ENCODE measurements at places on chromosomes 1 and 21. TPM values are rescaled to one million over a fixed set of nuclear protein-coding genes. Genes with fewer than 3 reads are reported as not detected.

- DNase-seq = peak; percentile 29
These were observed 23.3 kb downstream of the CYP2J2 start for GRCh38 chr1:59903141-59903754.

DNA sequence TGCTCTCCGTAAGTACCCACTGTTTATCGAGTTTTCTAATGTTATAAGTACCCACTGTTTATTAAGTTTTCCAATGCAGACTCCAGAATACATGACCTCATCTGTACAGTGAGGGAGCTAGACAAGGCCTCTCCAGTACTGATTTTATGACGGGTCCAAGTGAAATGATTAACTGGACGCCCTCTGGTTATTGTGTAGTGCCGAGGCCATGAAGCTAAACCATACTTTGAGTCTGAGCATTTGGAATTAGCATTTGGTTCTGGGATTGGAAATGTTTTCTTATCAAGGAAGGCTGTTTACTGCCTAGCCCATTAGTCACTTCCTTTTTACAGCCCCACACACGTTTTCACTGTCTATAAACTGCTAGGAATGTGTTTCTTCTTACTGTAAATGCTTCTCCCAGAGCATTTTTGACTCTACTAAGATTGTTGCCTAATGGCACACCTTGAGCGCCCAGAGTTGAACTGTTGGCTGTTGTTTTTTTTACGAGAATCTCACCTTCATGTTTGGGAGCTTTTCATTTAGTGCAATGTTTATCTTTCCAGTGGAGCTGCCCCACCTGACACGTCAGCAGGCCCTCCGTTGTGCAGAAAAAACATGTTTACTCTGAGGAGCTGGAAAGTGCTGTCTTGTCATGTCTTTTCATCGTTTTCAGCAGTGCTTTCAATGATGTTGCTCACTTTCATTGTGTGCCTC is 26.9 kb downstream of the SPATA46 start:
- DNase-seq = no peak

- no peak for DNase-seq
These were observed 523.2 kb downstream of the MATN1 start for GRCh38 chr1:30200161-30200560.

DNA sequence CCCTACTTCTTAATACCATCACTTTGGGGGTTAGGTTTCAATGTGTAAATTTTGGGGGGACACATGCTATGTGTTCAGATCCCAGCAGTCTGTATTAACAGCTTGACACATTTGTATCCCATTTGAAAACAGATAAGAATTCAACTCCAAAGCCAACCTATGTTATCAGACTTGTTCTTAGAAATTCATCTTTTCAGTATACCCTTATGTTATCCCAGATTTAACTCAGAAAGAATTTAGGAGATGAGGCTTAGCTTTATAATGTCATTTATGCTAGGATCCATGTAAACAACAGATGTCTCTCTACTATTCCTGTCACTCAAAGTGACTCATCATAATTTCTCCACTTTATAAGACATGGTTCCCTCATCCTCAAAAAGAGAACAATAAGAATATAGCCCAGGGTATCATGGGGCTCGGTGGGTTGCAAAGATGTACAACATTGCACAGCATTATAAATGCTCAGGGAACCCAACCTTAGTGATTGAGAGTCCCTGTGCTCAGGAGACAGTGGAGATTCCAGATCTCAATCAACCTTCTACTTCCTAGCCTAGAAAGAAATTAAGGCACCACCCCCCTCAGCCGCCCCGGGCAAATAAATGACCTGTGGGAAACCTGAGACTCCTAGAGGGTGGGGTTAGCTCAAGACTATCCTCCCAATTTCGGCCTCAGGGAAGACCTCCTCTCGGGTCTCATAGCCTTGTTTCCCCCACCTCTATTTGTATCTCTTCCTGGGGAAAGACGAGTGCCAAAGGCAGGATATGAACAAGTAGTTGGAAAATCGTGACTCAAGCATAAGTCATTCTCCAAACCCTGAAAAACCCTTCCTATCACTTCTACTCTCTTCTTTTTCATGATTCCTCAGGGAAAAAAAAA is 265.1 kb upstream of the CAMK1G start:
- no peak for DNase-seq

- peak; percentile 19 for DNase-seq
These were observed 67.5 kb upstream of the RNPC3 start for GRCh38 chr1:103457886-103458455.

- DNase-seq = no peak
These were observed 27.5 kb downstream of the COA6 start for GRCh38 chr1:234400773-234401172.

DNA sequence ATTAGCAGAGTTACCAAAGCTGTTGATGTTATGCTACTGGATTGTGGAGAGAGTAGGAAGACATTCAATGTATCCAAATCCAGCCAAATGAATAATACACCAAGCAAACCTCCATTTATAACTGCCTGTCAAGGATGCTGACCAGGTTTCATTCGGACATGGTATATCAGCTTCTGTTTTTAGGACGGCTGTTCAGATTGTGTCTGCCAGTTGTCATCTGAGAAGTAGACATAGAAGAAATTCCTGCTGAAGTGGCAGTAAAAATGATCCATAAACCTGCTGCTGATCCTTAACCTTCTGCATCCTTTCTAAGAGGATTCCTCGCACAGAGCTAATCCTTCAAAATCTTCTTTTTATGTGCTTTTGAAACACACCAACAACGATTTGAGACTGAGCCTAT is 663.6 kb upstream of the PLXNA2 start:
- no peak for DNase-seq

DNA sequence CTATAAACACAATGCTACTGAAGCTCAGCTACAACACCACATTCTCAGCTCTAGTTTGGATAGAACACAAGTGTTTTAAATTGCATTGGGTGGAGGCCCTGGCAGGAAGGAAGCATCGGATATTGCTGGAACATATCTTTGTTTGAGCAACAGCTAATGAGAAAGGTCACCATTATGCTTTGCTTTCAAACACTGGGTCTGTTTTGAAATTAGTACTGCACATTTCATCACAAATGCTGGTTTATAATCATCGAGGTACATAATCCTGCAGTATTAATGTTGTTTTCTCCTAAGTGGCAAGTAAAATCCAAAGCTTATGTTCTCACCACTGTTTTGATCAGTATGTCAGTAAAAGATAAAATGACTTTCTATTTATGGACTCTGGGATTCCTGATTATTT is 61.5 kb upstream of the ARHGAP29 start:
- DNase-seq = peak; percentile 76

- DNase-seq = peak; percentile 61
These were observed 30.5 kb downstream of the ZBTB8OS start for GRCh38 chr1:32619701-32620485.

GRCh38 chr1:199163267-199163666 is 524.4 kb downstream of the PTPRC start:
- DNase-seq = peak; percentile 63

- DNase-seq = no peak
These were observed 120.6 kb downstream of the DNM3 start for GRCh38 chr1:171961861-171962260.

GRCh38 chr1:107623431-107623830 is 341.5 kb downstream of the VAV3 start:
- no peak for DNase-seq

DNA sequence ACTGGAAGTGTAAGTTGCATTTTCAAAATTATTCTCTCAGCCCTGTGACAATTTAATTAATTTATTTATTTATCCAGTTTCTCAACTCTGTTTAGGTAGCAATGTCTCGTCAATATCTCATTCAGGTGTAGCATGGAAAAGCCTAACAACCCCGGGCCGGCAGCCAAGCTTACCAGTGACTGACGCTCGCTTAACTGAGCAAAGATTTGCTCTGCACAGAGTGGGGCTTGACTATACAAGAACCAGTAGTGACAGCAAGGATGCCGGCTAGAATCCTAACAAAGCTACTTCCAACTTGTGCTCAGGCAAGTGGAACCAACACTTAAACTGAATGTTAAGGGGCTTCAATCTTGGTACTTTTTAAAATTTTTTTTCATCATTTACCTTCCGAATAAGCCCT is 80.9 kb upstream of the ESRRG start:
- DNase-seq = no peak

GRCh38 chr1:111110197-111110899 is 29.5 kb downstream of the DRAM2 start:
- DNase-seq = no peak

DNA sequence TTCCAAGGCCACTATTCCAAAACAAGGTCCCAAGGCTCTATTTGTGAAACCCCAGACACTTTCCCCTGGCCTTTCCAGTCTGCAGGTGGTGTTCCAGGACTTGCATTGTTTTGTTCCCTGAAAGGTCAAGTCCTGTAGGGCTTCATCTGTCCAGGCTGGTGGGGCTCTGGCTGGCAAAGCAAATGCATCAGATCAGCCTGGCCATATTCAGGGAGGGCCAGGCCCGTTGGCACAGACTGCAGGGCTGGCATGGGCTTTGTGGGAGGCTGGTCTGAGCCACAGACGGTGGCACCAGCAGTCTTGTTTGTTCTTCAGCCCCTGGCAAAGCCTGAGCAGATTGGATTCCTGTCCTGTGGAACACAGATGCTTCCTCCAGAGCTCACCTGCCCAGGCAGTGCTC is 93.0 kb downstream of the SPATA46 start:
- DNase-seq = no peak

DNA sequence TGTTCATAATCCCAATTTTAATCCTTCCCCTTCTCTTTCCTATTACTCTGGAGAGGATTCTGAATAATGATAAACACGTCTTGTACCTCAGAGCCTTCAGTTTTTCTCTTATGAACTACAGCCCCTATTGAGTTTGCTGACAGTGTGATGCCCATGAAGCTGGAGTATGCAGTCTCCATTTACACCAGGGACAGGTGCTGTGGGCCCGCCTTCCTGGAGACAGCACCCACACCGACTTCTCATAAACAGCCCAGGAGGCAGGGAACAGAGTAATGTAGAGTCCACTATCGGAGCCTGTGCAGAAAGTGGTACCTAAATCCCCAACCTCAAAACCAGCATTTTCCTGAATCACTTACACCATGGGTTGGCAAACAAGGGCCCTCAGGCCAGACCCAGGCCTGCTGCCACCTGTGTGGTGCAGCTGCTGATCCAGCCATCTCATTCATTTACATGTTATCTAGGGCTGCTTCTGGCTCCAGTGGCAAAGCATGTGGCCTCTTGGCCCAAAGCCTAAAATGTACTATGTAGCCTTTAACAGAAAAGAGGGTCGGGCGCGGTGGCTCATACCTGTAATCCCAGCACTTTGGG is 95.1 kb upstream of the KRTAP19-8 start:
- DNase-seq = no peak

GRCh38 chr1:177849130-177849529 is 120.7 kb downstream of the SEC16B start:
- DNase-seq = no peak

GRCh38 chr1:112872551-112872962 is 83.4 kb downstream of the SLC16A1 start:
- DNase-seq = no peak

- no peak for DNase-seq
These were observed 645.6 kb upstream of the ADGRL2 start for GRCh38 chr1:81155131-81155530.

GRCh38 chr1:157830887-157831286 is 10.7 kb downstream of the CD5L start:
- no peak for DNase-seq

GRCh38 chr1:82969340-82969739 is 1029.6 kb downstream of the TTLL7 start:
- DNase-seq = no peak

GRCh38 chr1:109644670-109645069 is 11.2 kb upstream of the GSTM4 start:
- peak; percentile 83 for DNase-seq

DNA sequence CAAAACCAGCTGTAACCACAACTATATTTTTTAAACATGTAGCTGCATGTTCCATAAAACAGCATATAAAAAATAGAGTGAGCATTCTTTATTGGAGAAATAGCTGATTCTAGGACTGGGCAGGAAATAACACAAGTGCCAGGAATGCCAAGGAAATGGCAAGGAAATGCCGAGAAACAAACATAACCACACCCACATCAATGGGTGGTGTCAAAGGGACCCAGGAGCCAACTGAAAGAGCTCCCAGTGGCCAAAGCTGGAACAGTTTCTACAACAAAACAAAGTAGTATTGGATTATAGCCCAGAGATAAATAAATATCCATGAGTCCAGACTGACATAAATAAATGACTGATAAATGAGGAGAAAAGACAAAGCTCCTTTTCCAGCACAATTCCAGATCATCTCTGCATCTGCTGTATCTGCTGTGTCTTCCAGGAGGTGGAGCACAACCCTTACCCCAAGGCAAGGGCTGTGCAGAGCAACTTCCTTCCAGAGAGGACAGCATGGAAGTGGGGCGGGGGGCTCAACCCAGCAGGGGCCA is 28.1 kb downstream of the ADARB1 start:
- no peak for DNase-seq

- DNase-seq = no peak
These were observed 98.8 kb downstream of the MTR start for GRCh38 chr1:236893626-236894545.

DNA sequence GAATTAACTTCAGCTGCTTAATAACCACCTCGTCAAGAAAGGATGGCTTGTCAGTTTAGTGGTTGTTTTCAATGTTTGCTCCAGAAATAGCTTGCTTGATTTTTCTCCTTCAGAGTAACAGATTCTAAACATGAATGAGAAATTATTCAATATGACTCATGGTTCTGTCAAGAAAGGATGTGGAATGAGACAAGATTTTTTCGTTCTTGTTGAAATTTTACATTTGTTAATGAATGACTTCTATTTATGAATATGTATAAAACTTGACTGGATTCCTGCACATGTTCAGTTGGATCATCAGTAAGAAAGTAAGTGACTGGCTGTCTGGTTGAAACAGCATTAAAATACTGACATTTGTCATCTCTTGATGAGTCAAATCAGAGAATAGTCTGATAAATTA is 38.3 kb downstream of the IFI44 start:
- DNase-seq = no peak

GRCh38 chr21:27397578-27397977 is 430.7 kb upstream of the ADAMTS5 start:
- DNase-seq = no peak

Gene AMY1C
- 22.2 TPM for total RNA-seq

Gene TMEM51
- 7.7 TPM for total RNA-seq

Gene SLAMF7
- total RNA-seq = 8.6 TPM

Gene VCAM1
- total RNA-seq = 68.9 TPM

Gene UQCRHL
- total RNA-seq = 1.1 TPM

Gene HCRTR1
- not detected for total RNA-seq

Gene TRIM45
- 6.0 TPM for total RNA-seq

Gene GJA9
- not detected for total RNA-seq

Gene OR14C36
- not detected for total RNA-seq

Gene LCE6A
- not detected for total RNA-seq

Gene OR2L8
- not detected for total RNA-seq

Gene GPR89B
- total RNA-seq = 40.0 TPM

Gene BSND
- not detected for total RNA-seq

Gene ADPRS
- 22.0 TPM for total RNA-seq

Gene CFAP107
- 8.5 TPM for total RNA-seq

Gene RHBDL2
- 0.97 TPM for total RNA-seq

Gene DIO1
- 1.9 TPM for total RNA-seq

Gene CDCA8
- total RNA-seq = 0.80 TPM

Gene SEMA4A
- total RNA-seq = 46.9 TPM

Gene UCK2
- total RNA-seq = 12.8 TPM
